ENCODE measurements at places on chromosomes 7 and 10.

GRCh38 chr7:25988640-25989039 lies 163.4 kb upstream of the NFE2L3 start:
- DNase-seq: no peak

GRCh38 chr10:85787393-85787792 lies 579.2 kb downstream of the GRID1 start:
- no peak for DNase-seq

DNA sequence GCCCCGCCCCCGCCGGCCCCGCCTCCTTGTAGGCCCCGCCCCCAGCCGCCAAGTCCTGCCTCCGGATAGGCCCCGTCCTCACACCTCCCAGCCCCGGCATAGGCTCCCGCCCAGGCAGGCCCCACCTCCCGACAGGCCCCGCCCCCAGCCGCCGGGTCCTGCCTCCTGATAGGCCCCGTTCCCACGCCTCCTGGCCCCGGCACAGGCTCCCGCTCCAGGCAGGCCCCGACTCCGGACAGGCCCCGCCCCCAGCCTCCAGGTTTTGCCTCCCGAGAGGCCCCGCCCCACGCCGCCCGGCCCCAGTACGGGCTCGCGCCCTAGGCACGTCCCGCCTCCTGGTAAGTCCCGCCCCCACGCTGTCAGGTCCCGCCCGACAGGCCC lies 232 bp upstream of the MICALL2 start:
- peak; percentile 99 for DNase-seq

DNA sequence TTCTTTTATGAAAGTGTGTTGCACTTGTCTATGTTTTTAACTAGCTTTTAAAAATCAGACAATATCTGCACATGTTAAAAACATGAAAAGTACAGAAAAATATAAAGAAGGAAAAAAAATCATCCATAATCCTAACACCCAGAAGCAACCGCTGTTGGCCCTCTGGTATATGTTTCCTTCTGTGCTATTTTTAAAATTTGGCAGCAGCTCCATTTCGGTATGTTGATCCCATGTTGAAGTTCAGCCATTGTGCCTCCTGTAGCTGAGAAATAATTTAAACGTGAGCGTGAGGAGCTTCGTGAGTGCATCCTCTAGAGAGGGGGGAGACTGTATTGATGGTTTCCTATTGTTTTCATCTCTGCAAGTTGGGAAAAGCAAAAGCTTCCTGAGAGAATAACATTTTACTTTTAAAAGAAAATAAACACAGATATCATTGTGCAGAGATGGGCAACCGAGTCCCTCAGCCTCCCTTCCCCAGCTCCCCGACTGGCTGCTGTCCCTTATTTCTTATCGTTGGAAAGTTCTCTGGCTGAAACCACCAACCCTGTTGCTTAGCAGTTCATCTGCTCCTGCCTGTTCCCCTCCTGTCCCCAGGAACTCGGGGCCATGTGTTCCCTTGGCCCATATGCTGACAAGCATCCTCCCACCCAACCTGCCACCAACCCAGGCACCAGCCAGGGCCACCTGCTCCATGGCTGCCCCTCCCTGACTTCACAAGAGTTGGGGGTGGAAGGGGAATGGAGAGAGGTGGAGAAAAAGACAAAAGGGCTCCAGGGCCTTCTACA lies 499.1 kb upstream of the PODXL start:
- no peak for DNase-seq

- DNase-seq: no peak
These were observed 25.2 kb downstream of the DNAJC1 start for GRCh38 chr10:21978191-21978862.

- DNase-seq: no peak
These were observed 17.8 kb downstream of the ESYT2 start for GRCh38 chr7:158811461-158811860.

Measured in stimulated activated naive CD4-positive, alpha-beta T cell (primary cell).